ENCODE measurements at places on chromosomes 13 and 19.
A peak's percentile ranks its signal among the peaks of the same experiment; 100 is the strongest.

DNA sequence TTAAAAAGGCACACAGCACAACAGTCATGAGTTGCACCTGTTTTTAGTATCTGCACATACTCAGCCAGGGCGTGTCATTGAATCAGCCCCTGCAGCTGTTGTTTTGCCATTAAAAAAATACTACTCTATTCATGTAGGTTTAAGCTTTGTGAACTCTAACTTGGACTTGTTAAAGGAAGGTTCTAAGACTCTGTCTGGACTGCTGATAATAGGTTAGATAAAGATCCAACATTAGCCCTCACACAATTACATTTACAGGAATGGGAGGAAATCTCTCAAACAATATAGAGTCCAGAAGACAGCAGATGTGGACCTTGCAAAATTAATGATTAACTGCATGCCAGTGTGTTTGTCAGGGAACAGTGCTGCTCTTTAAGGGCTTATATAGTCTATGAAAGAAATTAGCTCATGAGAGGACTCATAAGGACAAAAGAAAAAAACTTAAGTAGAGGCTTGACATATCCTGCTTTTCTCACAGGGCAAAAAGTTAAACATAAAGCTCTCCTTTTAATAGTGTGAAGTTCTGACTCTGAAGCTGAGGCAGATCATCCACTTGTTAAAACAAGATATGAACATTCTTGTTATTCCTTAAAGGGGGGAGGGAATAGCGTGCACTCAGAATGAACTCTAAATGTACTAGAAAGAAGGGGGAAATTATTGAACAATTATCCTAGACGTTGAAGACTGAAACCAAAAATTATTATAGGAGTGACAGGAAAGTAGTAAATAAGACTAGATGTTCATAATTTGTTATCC is 243.6 kb downstream of the NDFIP2 start:
- no peak for DNase-seq

DNA sequence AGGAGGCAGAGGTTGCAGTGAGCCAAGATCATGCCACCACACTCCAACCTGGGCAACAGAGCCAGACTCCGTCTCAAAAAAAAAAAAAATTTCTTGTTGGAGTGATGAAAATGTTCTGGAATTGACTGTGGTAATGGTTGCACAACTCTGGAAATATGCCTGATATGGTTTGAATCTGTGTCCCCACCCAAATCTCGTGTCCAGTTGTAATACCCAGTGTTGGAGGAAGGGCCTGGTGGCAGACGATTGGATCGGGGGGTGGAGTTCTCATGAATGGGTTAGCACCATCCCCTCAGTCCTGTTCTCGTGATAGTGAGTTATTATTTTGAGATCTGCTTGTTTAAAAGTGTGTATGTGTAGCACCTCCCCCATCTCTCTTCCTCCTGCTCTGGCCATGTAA is 41.1 kb upstream of the MAP3K10 start:
- no peak for DNase-seq

GRCh38 chr19:1109032-1109551 is 5.3 kb downstream of the GPX4 start:
- DNase-seq: no peak

DNA sequence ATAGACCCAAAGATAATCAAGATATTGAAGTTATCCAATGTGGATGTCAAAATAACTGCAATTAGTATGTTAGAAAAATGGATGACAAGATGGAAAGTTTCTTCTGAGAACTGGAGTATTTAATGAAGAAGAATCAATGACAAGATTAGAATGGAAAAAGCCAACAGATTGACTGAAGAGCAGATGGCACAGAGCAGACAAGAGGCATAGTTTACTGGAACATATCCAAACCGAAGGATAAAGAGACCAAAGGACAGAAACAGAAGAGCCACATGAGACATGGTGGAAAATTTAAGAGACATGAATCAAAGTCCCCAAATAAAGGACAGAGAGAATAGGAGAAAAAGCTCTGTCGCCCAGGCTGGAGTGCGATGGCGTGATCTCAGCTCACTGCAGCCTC is 89.6 kb upstream of the RXFP2 start:
- peak; percentile 27 for DNase-seq

- DNase-seq: no peak
Observed at GRCh38 chr19:19381007-19381926, 24.2 kb upstream of the GATAD2A start.

GRCh38 chr19:16739546-16739945 is 19.9 kb downstream of the NWD1 start:
- DNase-seq: no peak

- DNase-seq: no peak
Observed at GRCh38 chr19:38545596-38545995, 72.2 kb downstream of the MAP4K1 start.

DNA sequence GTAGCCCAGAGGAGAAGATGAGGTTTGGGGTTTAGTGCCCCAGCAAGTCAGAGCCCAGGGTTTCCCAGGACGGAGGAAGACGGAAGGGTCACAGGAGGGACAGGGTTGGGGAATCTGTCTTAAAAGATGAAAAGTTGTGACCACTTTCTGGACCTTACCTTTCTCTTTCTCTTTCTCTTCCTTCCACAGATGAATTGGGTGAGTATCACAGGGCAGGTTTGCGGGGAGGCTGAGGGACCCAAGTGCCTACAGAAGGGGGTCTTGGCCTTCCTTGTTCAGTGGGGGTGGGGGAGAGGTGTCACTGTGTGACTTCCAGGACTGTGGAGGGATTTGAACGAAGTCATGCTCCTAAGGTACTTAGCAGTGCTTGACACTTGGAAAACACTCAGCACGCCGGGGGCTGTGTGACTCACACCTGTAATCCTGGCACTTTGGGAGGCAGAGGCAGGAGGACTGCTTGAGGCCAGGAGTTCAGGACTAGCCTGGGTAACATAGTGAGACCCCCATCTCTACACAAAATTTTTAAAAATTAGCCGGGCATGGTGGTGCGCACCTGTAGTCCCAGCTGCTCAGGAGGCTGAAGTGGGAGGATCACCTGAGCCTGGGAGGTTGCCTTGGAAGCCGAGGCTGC is 8.5 kb downstream of the RELB start:
- no peak for DNase-seq

DNA sequence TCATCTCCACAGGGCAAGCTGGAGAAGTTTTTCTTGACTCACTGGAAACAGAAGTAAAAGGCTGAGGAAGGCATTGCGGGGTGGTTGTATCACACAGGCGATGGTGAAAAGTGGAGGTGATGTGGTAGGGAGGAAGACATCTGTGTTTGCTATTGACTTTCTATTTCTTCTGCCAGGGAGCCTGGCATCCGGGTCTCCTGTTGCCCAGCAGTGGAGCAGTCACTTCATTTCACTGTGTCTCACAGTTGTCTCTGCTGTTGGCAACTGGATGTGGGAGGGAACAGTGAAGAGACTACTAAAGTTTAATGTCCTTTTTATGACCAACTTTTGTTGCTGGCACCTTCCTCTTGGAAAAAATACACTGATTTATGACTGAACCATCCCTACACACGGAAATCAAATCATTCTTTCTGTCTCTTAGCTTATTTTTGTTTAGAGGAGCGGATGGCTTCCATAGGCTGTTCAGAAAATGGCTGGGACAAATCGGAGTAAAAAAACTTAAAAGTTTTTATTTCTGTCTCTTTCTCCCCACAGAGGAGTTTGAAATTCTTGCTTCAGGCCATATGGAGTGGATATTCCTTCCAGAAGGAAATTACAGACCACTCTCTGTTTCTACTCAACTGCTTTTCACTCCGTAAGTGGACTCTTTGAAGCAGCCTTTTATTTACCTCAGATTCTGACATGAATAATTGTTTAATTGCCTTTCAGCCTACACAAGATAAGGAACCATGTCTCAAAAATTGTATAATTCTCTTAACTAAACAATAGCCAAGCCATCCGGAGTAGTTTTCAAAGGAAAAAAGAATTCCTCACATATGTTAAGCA is 23.8 kb upstream of the MEDAG start:
- no peak for DNase-seq

GRCh38 chr13:85543144-85543543 is 256.1 kb downstream of the SLITRK6 start:
- no peak for DNase-seq

GRCh38 chr13:57629821-57630235 is 1.7 kb upstream of the PCDH17 start:
- DNase-seq: peak; percentile 99

DNA sequence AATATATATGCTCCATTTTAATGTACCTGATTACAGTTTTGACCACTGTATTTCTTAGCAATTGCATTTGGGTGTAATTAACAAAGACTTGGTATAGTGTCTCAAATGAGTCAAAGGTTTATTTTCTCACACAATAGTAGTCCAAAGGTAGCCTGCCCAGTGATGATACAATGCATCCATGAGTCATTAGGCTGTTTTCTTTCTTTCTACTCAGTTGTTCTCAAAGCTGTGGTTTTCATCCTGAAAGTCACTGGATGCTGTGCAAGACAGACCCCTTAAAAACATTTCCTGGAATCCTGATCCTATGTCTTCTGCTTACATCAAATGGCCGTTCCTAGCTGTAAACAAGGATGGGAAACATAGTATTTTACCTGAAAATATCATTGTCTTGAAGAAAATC is 651.2 kb upstream of the MIR17HG start:
- no peak for DNase-seq

- no peak for DNase-seq
Observed at GRCh38 chr13:101502618-101503017, 50.1 kb downstream of the ITGBL1 start.

DNA sequence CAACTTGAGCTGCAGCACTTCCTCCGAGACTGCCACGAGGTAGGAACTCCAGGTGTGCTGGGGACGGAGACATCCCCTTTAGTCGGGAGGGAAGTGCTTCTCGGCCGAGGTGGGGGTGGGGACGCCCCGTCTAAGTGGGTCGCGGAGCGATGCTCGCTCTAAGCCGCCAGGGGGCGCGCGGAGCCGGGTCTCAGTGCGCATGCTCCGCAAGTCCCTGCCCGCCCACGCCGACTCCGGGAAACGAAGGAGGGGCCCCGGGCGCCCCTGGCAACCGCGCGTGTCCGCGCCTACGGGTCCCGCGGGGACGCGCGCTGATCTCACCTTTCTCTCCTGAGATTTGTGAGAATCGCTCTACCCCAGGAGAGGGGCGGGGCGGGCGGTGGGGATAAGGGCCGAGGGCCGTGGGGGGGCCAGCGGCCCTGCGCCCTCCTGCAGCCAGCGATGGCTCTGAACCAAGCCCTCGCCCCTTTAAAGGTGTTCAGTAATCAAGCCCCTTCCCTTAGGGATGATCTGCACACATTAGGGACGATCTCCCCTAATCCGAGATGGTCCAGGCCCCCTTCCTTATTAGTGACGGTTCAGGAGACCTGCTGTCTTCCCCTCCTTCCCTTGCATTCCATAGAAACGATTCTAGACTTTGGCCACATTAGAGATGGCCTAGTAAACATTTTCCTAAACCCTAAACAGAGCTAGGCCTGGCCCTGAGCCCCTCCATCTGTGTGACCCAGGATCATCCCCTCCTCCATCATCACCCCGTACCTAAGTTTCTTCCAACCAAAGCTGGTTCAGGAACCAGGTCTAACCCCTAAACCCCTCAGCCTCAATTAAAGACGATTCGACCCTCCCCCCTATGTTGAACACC is 47.3 kb upstream of the SHKBP1 start:
- DNase-seq: peak; percentile 72

DNA sequence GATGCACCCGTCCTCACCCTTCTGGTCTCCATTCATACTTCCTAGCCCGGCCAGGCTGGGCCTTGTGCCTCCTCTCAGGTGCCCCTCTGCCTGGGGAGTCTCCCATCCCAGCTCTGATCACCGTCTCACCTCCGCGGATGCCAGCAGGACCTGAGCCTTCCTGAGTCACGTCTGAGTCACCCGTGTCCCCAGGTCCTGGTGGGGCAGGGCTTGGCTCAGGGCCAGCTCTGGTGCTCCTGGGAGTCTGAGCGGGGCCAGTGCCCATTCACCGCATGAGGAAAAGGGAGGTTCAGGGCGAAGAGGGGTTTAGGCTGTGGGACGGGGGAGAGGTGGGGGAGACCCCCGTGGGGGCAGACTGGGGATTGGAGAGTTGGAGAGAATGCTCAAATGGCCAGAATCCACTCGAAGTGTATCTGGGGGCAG is 593 bp downstream of the ATP8B3 start:
- DNase-seq: no peak

GRCh38 chr13:31020996-31021395 is 88.5 kb downstream of the TEX26 start:
- DNase-seq: no peak

- DNase-seq: no peak
Observed at GRCh38 chr13:102569488-102569887, 27.3 kb upstream of the TPP2 start.

DNA sequence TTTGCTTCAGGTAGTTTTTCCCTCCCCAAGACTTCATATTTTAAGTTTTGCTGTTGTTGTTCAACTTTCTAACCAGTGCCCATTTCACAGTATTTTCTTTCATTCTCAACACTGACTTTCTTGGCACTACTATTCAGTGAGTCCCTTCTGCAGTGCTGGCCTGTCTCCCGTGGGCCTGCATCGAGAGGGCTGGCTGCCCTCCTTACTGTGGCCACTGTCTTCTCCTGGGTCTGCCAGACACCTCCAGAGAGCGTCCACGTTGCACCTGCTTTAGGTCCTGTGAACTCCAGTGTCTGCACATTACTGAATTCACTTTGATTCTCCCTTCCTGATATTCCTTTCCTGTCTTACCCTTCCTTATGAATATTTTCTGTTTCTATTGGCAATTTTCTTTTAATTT is 27.3 kb downstream of the COL4A1 start:
- no peak for DNase-seq

DNA sequence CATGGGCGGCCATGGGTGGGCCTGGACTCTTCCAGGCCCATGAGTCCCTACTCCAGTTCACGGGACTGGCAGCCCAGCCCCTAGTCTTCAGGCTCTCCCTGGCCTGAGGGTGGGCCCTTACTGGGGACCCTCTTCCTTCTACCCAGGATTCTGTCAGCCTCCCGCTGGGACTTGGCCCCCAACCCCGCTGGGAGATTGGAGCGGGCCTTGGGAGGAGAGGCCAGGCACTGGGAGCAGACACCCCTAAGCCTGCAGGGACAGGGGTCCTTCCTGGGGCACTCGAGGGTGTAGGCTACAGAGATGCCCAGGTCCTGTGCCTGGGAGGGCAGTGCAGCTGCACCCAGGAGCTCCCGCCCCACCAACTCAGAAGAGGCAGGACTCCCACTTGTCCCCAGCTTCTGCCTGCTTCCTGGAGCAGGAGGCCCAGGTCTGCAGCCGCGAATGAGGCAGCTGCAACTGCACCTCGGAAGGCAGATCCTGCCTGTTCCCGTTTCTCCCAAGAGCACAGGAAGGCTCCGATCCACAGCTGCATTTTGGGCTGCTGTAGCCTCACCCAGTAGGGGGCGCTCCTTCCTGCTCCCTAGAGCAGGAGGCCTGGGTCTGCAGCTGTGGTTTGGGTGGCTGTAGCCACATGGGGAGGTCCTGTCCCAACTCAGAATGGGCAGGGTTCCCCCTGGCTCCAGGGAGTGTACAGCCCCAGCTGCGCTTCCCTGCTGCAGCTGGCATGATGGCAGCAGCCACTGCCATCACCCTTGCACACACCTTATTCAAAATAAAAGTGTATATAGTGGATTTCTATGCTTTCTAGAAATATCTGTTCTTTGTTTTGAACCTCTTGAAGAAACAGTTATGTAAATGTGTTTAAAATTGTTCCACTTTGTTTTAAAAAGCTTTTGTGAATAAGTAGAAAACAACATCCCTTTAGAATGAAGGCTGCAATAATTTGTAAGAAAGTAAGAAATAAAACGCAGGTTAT is 46.8 kb downstream of the TEX26 start:
- no peak for DNase-seq
